ENCODE measurements at places on chromosomes 16 and 17.

DNA sequence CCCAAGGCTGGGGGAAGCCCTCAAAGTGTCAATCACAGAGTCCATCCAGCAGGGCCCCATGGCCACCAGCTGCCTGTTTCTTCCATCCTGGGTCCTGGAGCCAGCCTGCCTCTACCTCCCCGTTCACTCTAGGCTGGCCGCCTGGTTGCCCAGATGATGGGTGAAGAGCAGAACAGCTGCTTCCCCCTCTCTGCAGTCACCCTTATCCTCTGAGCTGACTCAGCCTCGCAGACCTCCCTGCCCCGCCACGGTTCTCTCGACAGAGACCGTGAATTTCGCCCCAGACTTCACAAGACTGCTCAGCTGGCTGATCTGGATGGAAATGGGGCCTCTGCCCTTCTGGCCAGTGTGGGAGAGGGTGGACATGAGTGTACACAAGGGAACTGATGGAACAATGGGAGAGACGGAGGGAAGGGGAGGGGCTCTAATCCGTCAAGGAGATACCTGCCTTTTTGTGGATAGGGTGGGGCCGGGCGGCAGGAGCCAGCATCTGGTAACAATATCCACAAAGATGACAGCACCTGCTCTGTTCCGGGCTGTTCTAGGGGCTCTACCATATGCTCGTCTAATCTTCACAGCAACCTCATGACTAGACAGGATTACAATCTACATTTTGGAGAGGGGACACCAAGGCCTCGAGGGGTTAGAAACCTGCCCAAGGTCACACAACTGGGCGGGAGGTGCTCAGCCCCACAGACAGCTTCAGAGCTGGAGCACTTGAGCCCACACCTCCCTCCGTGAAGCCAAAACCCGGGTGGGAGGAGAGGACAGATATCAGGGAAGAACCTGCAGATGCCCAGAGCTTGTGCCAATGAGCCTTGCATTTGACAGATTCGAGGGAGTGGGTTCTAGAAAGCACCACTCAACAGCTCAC lies 136.0 kb downstream of the SDK2 start:
- no peak for DNase-seq

- DNase-seq = peak; percentile 55
These were observed 5.9 kb downstream of the KDM6B start for GRCh38 chr17:7839876-7840261.

DNA sequence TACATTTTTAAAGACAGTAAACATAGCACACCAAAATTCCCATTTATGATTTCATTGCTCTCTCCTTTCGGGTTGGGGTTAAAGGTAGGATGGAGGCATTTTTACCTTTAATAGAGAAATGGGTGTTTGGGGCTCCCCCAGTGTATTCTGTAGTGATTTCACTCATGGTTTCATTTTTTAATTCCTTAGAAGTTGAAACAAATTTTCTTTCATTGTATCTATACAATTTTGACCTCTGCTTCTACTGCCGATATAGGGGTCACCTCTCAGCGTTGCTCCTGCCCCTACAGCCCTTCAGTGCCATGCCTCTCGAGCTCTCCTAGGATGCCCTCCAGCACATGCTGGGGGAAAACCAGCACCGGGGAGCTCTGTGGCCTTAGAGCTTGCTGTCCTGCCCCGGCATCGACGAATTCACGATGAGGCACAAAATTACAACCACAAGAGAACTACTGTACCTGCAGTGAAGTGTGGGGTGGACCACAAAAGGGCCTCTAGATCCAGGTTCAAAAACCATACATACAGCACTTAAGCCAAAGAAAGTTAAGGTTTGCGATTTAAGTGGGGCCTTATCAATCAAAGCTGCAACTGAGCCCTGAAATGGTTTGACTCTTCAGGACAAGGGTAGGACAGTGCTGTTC lies 39.3 kb downstream of the LITAFD start:
- DNase-seq = no peak

DNA sequence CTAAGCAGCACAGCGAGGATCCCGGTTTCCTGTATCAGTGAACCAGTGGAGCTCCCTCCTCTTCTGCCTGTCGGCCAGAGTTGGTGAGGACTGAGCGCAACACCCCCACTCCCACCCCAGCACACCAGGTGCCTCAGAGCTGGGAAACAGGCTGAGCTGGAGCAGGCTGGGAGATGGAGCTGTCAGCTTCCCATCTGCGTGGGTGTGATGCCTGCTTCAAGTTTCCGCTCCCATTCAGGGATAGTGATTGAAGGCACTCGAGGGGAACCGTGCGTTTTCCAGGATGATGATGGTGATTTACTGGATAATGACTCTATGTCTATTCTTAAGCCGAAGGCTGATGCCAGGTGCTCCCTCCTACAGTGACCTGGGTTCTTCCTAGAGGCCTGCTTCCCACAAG lies 144.5 kb downstream of the TMEM132E start:
- no peak for DNase-seq

GRCh38 chr17:13921841-13922776 lies 147.2 kb upstream of the COX10 start:
- DNase-seq = no peak

GRCh38 chr17:66965801-66966262 lies 1.3 kb downstream of the CACNG4 start:
- no peak for DNase-seq

- DNase-seq = no peak
These were observed 317.2 kb upstream of the ZFHX3 start for GRCh38 chr16:73365016-73365551.

GRCh38 chr16:69796285-69797118 lies 34.4 kb downstream of the WWP2 start:
- peak; percentile 57 for DNase-seq

GRCh38 chr17:48841395-48841831 lies 10.6 kb downstream of the CALCOCO2 start:
- DNase-seq = peak; percentile 84

- no peak for DNase-seq
These were observed 113.3 kb downstream of the XYLT1 start for GRCh38 chr16:17357307-17358062.

- DNase-seq = no peak
These were observed 1.6 kb upstream of the ZFHX3 start for GRCh38 chr16:73049511-73049910.

DNA sequence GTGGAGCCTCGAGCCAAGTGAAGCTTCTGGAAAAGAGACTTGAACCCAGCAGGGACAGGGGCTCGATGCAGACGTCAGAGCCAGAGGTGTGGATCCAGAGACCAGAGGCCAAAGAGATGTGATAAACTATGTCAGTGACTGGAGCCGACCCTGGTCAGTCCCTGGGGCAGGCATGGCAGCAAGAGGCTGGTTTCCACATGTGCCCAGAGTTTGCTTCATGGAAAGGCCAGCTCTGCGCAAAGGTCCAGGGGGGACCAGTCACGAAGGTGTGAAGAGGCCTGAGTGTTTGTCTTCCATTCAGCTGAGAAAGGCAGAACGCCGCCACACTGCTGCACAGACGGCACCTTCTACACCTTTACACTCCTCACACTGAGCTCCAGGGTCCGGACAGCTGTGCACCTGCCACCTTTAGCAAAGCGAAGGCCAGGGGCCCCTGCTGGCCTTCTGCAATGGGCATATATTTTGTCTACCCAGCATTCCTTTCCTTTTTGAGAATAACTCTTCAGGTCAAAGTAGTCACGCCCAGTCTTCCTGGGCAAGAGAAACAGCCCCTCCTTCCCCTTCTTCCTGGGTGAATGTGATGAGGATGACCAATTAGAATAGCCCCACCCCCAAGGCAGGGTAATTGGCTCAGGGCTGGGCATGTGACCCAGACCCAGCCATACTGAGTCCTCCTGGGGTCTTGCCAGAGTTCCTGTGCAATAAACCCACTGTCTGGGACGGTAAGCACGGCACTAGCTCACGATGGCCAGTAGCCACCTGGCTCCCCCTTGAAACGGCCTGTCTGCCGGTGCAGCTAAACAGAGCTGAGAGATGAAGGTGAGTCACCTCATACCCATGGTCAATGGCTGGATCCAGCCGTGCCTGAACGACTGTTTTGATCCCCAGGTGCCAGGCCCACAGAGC lies 2.3 kb upstream of the RPH3AL start:
- no peak for DNase-seq

- DNase-seq = no peak
These were observed 2.7 kb upstream of the UNC13D start for GRCh38 chr17:75846692-75847613.

DNA sequence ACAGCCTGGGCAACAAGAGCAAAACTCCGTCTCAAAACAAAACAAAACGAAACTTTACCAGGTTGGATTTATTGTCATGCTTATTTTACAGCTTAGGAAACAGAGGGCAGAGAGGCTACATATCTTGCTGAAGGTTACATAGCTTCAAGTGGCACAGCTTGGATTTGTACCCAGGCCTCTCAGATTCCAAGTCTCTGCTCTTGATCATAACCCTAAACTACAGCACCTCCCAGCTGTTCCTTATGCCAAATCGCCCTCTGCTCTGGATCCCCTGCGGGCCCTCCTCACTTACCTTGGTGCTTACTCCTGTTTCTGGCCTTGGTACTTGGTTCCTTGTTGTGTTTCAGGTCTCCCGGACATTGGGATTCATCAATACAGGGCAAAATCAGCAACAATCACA lies 11.7 kb upstream of the CUEDC1 start:
- DNase-seq = no peak

GRCh38 chr17:14427900-14428647 lies 127.2 kb downstream of the HS3ST3B1 start:
- peak; percentile 81 for DNase-seq

DNA sequence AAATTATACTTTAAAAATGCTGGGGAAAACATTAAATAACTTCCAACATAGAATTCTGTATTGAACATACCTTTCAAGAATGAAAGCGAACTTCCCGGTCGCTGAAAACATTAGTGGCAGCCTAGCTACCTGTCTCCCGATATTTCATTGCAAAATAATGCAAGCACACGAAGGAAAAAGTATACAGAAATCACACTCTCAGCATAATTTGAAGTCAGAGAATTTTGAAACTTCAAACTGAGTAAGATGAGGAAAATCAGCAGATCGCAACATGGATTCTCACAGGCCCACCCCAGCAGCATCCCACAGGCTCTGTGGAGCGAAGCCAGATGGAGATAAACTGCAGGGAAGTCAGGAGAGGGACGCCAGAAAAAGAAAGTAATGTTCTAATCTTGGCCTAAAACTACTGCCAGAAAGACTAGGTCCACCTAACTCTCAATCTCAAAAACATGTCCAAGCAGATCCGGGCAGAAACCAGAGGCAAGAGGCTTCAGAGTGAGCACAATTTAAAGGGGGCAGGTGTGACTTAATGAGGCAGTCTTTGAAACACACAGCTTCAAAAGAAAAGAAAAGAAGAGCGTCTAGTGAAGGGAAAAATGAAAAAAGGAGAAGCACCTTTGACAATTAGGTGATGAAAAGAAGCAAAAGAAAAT lies 4.8 kb upstream of the GOSR1 start:
- DNase-seq = no peak

- DNase-seq = no peak
These were observed 301.8 kb downstream of the CPPED1 start for GRCh38 chr16:12501707-12502457.

- DNase-seq = peak; percentile 84
These were observed 10.9 kb downstream of the NHERF1 start for GRCh38 chr17:74759243-74759801.

DNA sequence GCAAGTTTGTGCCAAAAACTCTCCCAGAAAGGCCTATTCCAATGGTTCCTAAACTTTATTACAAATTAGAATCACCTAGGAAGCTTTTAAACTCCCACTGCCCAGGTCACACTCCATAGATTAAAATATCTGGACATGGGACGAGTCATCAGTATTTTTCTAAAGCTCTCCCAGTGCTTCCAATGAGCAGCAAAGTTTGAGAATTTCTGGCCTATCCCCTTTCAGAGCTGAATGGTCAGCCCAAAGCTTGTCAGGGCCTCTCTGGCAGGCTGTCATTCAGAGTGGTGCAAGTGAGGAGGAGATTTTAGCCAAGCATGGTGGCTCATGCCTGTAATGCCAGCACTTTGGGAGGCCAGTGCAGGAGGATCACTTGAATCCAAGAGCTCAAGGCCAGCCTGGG lies 2.4 kb downstream of the BCL6B start:
- DNase-seq = no peak

- no peak for DNase-seq
These were observed 37.5 kb upstream of the PHB1 start for GRCh38 chr17:49452201-49452600.

DNA sequence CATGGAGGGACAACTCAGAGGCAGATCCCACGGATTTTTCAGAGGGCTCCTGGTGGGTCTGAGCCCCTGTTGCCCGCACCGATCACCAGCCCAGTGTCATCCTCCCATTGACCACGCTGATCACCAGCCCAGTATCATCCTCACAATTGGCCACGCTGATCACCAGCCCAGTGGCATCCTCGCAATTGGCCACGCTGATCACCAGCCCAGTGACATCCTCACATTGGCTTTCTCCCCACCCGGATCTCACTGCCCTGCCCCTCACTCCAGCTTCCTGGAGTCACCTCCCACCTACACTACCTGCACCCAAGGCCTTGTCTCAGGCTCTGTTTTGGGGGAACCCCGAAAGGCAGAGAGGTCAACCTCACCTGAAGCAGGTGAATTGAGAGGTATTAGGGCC lies 358.2 kb upstream of the TNRC6C start:
- no peak for DNase-seq

- no peak for DNase-seq
These were observed 37.5 kb downstream of the AKAP10 start for GRCh38 chr17:19939993-19940721.

GRCh38 chr16:49776734-49777133 lies 79.2 kb downstream of the ZNF423 start:
- no peak for DNase-seq

DNA sequence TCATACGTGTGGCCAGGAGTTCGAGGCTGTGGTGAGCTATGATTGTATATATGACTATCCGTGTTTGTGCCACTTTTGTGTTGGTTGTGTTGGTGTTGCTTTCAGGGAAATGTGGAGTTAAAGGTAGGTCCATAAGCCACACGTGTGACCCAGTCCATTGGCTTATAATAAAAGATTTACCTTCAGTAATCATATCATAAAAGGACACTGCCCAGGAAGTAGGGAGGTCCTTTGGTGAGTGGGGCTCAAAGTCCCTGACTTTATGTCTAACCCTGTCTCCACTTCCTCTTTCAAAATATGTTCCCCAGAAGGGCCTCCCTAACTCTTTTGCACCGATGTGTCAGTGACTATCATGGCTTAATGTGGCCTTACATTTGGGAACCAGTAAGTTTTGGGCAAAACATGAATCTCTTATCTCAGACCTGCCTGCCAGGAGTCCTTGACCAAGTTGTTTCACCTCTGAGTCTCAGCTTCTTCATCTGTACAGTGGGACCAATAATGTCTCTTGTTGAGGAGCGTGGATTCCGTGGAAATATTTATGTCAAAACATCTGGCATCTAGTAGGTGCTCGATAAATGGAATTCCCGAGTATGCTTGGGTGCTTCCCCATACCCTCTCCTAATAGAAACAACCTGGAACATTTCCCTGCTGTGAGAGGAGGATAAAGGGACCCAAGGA lies 4.8 kb downstream of the TNP2 start:
- no peak for DNase-seq

- peak; percentile 20 for DNase-seq
These were observed 135.1 kb downstream of the PRKCA start for GRCh38 chr17:66437476-66438026.

- peak; percentile 6 for DNase-seq
These were observed 7.0 kb downstream of the NOS2 start for GRCh38 chr17:27793168-27793905.

GRCh38 chr17:29615492-29616299 lies 7.0 kb downstream of the CORO6 start:
- DNase-seq = peak; percentile 91
